ENCODE measurements at places on chromosomes 16 and 17. TPM values are rescaled to one million over a fixed set of nuclear protein-coding genes. Genes with fewer than 3 reads are reported as not detected.

- no peak for DNase-seq
Measured at GRCh38 chr17:14575471-14575953, 274.6 kb downstream of the HS3ST3B1 start.

Gene CHD9NB
- total RNA-seq: 26.7 TPM

Gene PRR35
- 5.1 TPM for total RNA-seq

Gene EPN3
- total RNA-seq: 60.8 TPM

DNA sequence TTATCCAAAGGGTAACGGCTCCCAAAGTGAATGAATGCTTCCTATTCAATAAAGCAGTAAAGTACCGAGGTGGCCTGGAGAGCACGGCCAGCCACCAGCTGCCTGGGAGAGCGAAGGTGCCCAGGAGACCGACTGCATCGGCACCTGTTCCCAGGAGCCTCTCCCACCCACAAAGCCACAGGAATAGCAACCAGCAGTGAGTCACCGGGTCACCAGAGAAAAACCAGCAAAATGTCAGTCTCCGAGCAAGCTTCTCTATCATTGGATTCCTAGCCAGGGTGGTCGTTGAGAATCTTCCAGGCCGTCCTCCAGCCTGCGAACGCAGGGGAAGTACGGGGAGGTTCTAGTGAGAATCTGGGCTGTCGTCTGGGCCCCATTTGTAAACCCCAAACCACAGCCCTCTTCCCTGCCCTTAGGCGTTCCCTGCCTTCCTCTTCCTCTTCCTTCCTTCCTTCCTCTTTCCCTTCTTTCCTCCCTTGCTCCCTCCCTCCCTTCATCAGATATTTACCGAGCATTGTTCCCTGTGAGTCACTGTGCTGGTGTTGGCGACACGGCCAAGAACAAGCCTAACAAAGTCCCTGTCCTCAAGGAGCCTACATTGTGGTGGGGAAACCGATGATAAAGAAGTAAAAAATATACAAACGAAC is 114.6 kb downstream of the SLC39A11 start:
- no peak for DNase-seq

- DNase-seq: no peak
Measured at GRCh38 chr16:18797746-18798145, 3.6 kb downstream of the ARL6IP1 start.

- DNase-seq: no peak
Measured at GRCh38 chr16:23847948-23848347, 12.2 kb downstream of the PRKCB start.

Gene WNT9B
- 1.5 TPM for total RNA-seq

- no peak for DNase-seq
Measured at GRCh38 chr16:67277294-67277998, 1.9 kb upstream of the PLEKHG4 start.

Gene ZNF213
- 18.4 TPM for total RNA-seq

GRCh38 chr16:78163772-78164670 is 64.6 kb downstream of the WWOX start:
- DNase-seq: no peak

Gene ZG16B
- 37.1 TPM for total RNA-seq

Gene KRT222
- 0.91 TPM for total RNA-seq

DNA sequence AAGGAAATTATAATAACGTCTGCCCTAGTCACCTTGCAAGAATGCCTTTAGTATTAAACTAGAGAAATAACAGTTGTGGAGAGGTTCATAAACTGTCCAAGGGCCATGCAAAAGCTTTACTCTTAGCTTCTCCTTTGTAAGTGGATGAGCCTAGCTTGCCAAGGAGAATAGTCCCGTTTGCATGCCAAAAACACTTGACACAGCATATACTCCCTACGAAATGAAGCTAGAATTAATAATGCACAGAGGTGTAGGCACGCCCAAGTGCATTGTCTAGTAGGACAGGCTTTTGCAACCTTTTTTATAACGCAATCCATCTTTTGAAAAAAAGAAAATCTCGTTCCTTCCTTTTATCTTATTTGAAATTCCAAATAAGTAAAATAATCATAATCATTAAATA is 12.8 kb upstream of the CDRT4 start:
- no peak for DNase-seq

Gene SLC47A1
- total RNA-seq: 4.5 TPM

DNA sequence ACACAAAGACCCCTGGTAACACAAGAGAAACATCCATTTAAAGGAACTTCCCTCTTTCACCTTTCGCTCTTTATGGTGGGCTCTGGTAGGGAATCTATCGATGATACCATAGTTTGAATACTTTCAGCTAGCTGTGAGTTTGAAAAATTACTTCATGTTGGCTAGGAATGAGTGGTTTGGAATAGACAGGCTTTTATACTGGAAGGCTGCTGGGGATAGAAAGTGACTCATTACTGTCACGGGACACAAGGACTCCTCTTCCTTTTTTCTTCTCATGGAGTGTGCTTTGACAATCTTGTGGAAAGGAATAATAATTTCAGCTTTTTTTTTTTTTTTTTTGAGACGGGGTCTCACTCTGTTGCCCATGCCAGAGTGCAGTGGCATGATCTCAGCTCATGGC is 76.9 kb downstream of the CYB561 start:
- DNase-seq: no peak

Gene CEMP1
- 8.1 TPM for total RNA-seq

DNA sequence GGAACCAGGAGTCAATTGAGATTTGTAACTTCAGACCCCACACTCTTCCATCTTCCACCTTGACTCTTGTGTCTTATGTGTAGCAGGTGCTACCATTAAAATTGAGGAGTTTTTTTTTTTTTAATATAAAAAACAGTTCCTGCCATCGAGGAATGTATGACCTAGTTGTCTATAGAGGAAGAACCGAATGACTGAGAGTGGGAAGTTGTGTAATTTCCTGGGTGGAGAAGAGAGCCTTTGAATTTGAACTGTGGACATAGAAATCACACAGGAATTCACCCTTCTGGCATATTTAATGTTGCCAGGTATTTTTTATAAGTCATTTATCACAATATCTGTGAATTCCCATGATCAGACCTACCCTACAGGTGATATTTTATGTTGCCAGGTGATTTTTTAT is 22.0 kb downstream of the SP2 start:
- no peak for DNase-seq

Gene SLC35B1
- 81.0 TPM for total RNA-seq

DNA sequence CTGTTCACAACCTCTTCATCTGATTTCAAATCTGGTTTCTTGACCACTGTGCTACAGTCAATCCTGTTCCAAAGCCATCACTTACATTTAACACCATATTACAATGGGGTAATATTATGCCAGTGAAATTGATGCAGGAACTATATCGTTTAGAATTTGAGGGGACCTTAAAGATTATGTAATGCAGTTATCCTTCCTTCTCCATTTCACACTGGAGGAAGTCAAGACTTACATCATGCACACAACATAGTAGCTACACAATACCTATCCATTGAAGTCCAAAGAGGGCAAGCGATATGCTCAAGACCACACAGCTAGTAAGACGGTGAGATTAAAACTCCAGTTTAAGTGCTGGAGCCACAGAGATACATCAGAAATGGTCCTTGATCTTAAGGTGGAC is 16.8 kb downstream of the NOG start:
- DNase-seq: no peak

GRCh38 chr17:47604598-47604927 is 45.2 kb upstream of the KPNB1 start:
- no peak for DNase-seq

DNA sequence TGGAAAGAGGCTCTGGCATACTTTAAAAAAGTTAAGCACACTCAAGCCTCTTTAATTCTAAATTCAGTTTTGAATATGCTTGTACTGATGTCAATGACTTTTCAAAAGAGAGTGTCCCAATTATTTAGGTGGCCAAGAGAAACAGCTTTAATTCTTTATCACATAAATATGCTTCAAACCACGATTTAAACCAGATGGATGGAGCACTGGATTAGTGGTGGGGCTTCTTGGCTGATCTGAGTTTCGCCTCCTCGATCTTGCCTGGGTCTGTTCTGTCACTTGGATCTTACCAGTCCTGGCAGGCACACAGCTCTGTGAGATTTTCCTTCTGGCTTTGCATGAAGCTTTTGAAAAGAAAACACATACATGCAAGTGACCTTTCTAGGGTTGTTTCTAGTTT is 467.8 kb downstream of the MAF start:
- DNase-seq: no peak

Gene GPR142
- total RNA-seq: 3.6 TPM

- DNase-seq: peak; percentile 56
Measured at GRCh38 chr17:28599311-28600184, 723 bp upstream of the SPAG5 start.

Gene NQO1
- total RNA-seq: 43.9 TPM

- no peak for DNase-seq
Measured at GRCh38 chr17:13757871-13758270, 156.1 kb upstream of the HS3ST3A1 start.

- DNase-seq: no peak
Measured at GRCh38 chr16:53518550-53519416, 15.8 kb upstream of the AKTIP start.

GRCh38 chr17:21165922-21166594 is 39.3 kb downstream of the DHRS7B start:
- DNase-seq: no peak

GRCh38 chr16:31157136-31157535 is 7.3 kb upstream of the PRSS36 start:
- no peak for DNase-seq

Gene C16orf46
- total RNA-seq: 3.9 TPM

DNA sequence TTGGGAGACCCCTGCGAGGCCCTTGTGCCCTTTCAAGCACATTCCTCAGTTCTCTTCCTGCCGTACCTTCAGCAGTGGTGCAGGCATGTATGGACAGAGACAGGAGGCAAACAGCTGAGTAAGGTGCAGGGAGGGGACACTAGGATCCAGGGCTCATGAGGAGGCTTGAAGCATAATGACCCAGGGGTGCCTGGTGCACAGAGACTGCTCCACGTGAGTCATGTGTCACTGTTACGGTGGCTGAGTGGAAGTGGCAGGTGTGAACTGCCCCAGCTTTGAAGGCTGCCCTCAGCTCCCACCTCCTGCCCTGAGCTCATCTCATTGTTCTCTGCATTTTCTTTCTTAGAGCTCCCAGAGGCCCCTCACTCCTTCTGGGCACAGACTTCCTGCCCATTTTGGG is 124.8 kb downstream of the NTN1 start:
- DNase-seq: no peak

Measured in prostate gland (tissue), 2 donors.